ENCODE measurements at places on chromosomes 2 and 18.

DNA sequence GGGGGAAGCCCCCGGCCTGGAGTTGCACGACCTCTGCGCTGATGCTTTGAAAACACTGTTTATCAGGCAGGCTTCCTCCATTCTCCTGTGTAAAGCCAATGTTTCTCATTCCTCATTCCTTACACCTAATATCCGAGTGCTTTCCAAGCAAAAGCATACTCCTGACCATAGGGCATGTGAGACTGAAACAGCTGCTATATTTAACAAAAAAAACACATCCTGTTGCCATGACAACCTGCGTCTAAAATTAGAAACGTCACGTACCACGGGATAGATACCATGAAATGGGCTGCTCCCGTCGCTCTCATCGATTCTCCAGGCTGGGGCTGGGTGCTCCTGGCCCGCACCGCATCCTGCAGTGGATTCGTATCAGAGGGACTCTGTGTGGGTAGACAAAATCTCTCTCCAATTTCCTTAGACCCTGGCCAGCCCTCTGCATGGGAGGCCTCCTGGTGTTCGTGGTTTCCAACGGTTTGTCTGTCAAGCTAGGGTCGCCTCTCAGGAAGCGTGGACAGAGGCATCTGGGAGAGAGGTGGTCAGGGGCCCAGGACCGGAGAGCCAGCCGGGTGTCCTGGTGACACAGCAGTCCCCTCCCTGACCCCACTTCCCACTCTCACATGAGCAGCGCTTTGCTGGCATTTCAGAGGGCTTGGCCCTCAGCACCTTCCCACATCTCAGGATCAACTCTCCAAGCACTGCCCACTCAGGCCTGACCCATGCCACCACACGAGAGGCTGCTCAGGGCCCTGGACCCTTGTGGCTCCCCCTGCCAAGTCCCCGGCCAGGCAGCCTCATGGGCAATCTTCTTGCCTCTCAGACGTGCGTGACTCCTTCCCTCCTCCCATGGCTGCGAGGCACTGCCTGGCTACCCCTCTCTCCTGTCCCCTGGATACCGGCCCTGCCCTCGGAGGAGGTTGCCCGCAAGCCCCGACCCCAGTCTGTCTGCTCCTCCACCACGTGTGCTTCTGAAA, 268.1 kb downstream of the NDUFA10 start:
- DNase-seq = no peak

- DNase-seq = no peak
Measured at GRCh38 chr18:48079885-48080284, 149.4 kb upstream of the SMAD2 start.

- no peak for DNase-seq
Measured at GRCh38 chr2:20313659-20314058, 37.0 kb downstream of the PUM2 start.

- no peak for DNase-seq
Measured at GRCh38 chr2:134772493-134773169, 53.8 kb upstream of the TMEM163 start.

DNA sequence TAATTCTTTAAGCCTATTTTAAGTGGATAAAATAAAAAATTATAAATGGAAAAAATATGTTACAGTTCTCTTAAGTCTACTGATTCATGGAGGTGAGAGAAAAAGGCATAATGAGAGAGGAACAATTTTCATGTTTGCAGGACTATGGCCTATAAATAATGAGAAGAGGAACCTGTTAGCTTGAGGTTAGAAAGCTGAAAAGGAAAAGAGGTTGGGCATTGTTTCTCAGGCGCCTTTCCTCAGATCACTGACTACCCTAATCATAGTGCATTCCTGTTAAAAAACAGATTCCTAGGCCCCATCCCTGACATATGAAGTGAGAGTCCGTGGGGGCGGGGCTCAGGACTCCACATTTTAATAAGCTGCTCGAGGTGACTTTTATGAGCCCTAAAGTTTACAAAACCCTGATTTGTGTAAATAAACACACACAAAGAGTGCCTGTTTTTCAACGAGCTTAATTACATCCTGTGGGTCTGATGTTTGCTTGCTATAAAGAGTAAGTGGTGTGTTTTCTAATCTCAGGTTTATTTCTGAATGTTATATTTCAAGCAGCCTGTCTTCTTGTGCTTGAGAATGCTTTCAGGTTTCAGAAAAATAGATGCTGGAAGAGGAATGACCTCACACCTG, 335.5 kb downstream of the CLIP4 start:
- DNase-seq = no peak

DNA sequence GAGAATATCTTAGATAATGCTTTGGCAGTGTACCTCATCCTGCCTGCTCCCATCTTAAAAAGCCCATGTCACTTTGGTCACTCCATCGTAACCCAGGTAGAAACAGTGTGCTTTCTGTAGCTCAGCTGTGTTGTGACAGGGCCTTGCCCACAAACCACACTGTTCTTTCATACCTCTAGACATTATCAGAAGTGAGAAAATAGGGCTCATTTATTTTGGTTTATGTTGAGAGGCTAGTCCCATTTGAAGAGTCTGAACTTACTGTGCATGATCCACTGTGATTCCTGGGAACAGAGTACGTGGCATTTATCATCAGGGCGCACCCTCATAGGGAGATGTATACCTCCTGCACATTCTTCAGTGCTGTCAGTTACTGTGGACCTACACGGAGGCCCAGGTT, 69.7 kb downstream of the FEZ2 start:
- no peak for DNase-seq

GRCh38 chr18:53153281-53153680, 813.3 kb downstream of the DCC start:
- no peak for DNase-seq

DNA sequence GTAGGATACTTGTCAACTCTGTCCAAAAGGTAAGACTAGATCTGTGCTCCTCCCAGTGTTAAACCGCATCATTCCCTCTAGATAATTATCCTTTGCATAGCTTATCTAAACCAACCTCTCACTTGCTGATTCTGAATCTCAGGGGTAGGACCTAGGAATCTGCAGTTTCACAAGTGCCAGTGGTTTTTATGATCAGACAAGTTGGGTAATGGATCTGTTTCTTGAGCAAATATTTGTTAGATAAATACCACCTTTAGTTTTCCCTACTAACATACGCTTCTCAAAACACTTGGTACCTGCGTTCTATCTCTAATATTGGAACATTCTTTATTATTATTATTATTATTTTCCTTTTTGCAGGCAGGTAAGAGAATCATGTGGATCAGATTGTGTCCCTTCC, 439.9 kb downstream of the PTPRM start:
- no peak for DNase-seq

GRCh38 chr2:127807678-127808353, 3.2 kb downstream of the WDR33 start:
- no peak for DNase-seq

- no peak for DNase-seq
Measured at GRCh38 chr18:73742957-73743356, 404.7 kb downstream of the FBXO15 start.

DNA sequence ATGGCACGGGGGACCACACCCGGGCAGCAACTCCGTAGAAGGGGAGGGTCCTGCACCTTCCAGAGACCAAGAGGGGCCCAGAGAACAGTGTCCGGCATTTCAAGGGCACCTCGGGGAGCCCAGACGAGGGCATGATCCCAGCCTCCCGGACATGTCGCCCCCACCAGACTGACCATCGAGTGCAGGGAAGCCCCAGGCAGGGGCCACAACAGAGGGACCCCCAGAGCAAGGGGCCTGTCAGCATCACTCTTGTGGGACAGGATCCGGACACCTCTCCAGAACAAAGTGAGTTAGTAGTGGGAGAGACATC, 50.4 kb upstream of the CTDP1 start:
- no peak for DNase-seq

DNA sequence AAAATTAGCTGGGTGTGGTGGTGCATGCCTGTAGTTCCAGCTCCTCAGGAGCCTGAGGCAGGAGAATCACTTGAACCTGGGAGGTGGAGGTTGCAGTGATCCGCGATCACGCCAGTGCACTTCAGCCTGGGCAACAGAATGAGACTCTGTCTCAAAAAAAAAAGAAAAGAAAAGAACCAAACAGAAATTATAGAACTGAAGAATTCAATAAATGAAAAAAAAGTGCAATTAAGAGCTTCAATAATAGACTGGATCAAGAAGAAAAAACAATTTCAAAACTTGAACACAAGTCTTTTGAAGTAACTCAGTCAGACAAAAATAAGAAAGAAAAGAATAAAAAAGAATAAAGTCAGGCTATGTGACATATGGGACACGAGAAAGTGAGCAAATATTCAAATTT, 175.8 kb upstream of the ZSWIM2 start:
- DNase-seq = no peak

DNA sequence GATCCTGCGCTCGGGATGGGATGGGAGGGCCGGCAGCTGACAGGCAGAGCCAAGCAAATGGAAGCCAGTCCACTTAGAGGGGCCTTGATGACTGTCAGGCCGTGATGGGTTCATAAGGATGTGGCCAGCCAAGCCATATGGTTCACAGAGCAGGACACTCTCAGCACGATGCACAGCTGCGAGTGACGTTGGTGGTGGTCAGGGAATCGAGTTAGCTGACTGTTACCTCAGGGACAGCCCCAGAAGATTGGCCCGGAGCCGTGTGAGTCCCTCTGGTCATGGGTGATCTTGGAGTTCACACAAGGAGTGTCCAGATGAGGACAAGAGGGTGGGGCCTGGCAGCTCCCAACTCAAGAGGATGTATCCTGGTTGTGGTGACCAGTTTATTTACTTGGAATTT, 70.2 kb downstream of the TPGS2 start:
- DNase-seq = no peak

GRCh38 chr2:128472789-128473174, 154.1 kb upstream of the HS6ST1 start:
- no peak for DNase-seq

GRCh38 chr18:46362533-46362932, 258.3 kb downstream of the HAUS1 start:
- no peak for DNase-seq

DNA sequence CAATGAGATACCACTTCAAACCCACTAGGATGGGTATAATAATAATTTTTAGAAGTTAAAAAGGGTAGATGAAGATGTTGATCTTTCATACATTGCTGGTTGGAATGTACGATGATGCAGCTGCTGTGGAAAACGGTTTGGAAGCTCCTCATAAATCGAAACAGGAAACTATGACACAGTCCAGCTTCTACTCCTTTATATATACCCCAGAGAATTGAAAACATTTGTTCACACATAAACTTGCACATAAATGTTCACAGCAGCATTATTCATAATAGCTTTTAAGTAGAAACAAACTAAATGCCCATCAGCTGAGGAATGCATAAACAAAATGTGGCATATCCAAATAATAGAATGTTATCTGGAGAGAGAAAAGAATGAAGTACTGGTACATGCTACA, 95.0 kb downstream of the STRADB start:
- no peak for DNase-seq

- no peak for DNase-seq
Measured at GRCh38 chr18:80104364-80104779, 4.7 kb upstream of the ADNP2 start.

GRCh38 chr2:167733747-167734146, 513.6 kb downstream of the STK39 start:
- DNase-seq = no peak

GRCh38 chr2:156437272-156437930, 1.2 kb downstream of the GPD2 start:
- DNase-seq = no peak

GRCh38 chr2:31137211-31138036, 816 bp downstream of the GALNT14 start:
- no peak for DNase-seq

All from left cardiac atrium (tissue), 4 donors.